Right hindlimb (tissue), 1 donor: ENCODE measurements at places on chromosomes 1 and 21.

- DNase-seq: no peak
These were observed 4.4 kb downstream of the MAP3K21 start for GRCh38 chr1:233331676-233332519.

- DNase-seq: no peak
These were observed 6.3 kb upstream of the SGIP1 start for GRCh38 chr1:66527686-66528085.

DNA sequence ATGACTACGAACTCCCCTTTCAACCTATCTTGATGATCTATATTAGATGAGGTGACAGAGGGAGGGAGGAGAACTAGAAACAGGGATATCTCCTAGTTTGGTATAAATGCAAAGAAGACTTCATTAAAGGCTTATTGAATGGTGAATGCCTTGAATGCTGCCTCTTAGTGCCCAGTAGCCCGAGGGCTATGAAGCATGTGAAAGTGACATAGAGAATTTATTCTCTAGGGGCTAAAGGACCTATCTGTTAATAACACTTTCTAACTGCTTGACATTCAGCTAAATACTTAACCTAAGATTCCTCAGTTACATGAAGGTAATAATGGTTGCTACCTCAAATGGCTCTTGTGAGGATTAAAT, 764.1 kb downstream of the LTN1 start:
- DNase-seq: no peak

DNA sequence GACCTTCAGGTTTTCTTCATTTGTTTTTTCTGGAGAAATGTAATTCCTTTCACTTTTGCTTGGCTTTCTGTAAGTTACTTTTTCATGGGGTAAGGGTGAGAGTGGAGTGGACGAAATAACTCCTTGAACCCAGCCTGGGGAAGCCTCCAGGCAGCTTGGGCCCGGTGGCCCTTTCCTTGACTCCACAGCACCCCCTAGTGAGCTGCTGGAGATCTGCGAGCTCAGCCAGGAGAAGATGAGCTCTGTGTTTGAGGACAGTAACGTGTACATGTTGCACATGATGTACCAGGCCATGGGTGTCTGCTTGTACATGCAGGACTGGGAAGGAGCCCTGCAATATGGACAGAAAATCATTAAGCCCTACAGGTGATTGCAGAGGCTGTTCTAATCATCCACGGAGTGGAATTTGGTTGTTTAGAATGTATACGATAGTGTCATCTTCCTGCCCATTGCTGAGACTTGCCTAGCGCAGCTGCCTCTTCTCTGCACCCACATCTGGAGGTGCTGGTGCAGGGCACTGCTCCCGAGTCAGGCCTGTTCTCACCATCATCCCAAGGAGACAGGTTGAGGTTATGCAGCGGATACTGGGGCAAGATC, 51.0 kb downstream of the SMYD2 start:
- DNase-seq: no peak

- no peak for DNase-seq
These were observed 35.3 kb downstream of the RNF115 start for GRCh38 chr1:145788580-145788979.

DNA sequence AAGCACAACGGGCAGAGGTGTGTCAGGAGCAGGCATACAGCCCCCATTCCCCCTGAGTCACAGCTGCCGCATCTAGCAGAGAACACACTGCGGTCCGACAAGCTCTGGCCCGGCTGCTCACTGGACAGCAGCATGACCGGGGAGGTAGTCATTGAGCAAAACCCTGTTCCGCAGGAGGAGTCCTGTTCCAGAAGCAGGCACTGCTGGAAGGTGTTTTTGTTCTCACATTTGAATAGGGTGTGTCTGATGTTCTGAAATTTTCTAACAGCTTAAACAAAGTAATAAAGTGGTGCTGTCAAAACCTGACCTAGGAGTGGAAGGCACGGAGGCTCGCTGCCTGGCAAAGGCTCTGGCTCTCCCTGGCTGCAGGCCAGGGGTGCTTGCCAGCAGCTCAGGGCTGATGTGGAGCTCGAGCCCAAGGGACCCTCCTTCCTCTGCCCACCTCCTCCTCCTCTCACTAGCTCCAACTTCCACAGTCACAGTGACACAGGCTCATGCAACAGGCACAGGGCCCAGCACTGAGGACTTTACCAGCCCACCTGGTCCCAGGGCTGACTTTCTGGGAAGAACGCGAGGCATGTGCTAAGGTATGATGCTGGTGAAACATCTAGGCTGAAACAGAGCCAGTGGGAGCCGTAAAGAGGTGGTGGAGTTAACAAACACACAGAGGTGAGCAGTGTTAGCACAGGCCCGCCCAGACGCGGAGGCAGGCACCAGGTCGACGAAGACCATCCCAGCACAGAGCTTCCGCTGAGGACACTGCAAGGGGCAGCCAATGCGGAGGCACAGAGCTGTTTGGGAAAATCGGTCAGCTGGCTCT, 118.6 kb upstream of the IFFO2 start:
- DNase-seq: no peak

DNA sequence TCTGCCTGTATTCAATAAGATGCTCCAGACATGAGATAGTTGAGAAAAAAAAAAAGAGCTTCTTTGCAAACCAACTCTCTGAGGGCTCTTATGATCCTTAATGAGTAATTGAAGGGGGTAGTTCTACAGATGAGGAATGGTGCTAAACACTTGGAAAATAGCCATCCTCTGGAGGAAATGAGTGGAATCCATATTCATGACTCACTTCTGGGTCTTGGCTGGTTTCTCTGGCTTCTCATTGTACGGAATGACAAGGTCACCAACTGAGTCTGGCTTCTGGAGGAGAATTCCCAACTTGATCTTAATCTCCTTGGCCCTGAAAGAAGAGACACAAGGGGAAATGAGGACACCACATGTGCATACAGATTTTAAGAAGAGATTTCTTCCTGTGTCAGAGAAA, 34.7 kb downstream of the RGS5 start:
- DNase-seq: no peak

DNA sequence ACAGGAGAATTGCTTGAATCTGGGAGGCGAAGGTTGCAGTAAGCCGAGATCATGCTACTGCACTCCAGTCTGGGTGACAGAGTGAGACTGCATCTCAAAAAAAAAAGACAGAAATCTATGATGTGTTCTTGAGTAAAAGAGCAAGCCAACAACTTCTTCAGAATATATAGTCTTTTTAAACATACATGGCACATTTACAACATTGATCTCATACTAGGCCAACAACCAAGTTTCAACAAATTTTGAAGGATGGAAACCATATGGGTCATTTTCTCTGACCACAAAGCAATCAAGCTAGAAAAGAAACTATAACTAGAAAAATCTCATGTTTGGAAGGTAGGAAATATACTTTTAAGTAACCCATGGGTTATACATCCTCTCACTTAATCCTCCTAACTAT, 38.3 kb downstream of the PAFAH2 start:
- no peak for DNase-seq

GRCh38 chr1:221858818-221859611, 117.1 kb upstream of the DUSP10 start:
- no peak for DNase-seq

GRCh38 chr1:110212169-110213142, 2.3 kb downstream of the KCNC4 start:
- no peak for DNase-seq

DNA sequence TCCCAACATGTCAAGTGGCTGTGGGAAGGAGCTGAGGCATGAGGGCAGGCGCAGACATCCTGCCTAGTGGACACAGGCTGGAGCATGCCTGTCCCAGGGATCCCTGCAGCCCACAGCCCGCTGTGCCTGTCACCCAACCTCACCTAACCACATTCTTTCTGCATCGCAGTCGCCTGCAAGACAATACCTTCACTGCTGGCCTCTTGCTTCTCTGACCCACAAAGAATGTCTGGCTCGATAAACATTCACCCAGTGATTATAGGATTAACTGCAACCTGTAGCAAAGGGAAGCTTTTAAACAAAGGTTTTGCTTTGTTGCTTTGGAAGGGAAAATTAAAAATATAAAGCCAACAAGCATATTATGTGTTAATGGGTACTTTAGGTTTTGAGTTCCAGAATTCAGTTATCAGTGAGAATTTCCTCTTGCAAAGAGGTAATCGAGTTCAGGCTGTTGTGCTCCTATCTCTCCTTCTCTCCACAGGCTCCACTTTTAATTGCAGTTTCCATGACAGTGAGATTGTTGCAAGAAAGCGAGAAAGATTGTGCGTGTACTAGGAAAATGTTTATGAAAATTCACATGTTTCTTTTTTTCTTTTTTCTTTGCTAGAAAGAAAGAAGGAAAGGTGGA, 40.0 kb upstream of the ZNF648 start:
- DNase-seq: no peak

DNA sequence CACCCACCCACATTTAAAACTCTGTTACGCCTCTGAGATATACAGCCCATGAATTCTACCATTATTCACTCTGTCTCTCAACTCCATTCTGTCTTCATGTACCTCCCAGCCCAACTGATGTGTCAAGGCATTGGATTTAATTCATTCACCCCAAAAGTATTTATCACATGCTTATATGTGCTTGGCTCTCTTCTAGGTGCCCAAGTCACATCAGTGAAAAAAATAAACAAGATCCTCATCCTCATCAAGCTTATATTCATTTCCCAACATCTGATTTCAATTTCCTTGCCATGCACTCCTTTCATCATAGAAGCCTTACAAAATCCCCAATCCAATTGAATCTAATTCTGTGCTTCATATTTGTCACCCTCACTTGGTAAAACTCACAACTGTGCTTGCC, 967.6 kb downstream of the LTN1 start:
- no peak for DNase-seq

DNA sequence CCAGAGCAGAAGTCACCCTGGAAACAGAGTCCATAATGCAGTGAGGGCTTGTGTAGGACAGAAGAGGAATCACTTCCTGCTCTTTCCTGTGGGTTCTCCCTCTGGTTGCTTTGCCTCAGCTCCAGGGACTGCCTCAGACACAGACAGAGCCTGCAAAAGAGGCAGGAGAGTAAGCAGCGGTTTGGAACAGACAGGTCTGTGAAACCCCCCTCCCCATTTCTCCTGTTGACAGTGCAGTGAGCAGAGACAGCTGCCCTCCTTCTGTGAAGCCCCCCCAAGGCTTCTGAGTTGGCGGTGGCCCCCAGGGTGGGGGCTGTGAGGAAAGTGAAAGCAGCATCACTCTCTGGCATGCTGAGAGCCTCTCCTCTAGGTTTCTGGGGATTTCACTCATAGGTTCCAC, 53.0 kb downstream of the MAB21L3 start:
- DNase-seq: no peak

- DNase-seq: no peak
These were observed 45.7 kb downstream of the ACOT7 start for GRCh38 chr1:6347641-6348487.

- no peak for DNase-seq
These were observed 187.6 kb upstream of the VAMP3 start for GRCh38 chr1:7583291-7584096.

GRCh38 chr1:89457046-89457445, 67.6 kb upstream of the LRRC8B start:
- DNase-seq: no peak

GRCh38 chr1:66374561-66375111, 159.3 kb upstream of the SGIP1 start:
- DNase-seq: no peak

- DNase-seq: no peak
These were observed 206.9 kb downstream of the MATN1 start for GRCh38 chr1:30516485-30516858.
